ENCODE measurements at places on chromosomes 11 and 22.
A peak's percentile ranks its signal among the peaks of the same experiment; 100 is the strongest.

GRCh38 chr11:8810540-8811301, 100.3 kb upstream of the AKIP1 start:
- DNase-seq: peak; percentile 91

- no peak for DNase-seq
Measured at GRCh38 chr11:55503449-55503848, 50.8 kb upstream of the OR4C15 start.

GRCh38 chr11:45546366-45546765, 119.1 kb downstream of the CHST1 start:
- no peak for DNase-seq

- DNase-seq: no peak
Measured at GRCh38 chr22:41343300-41343699, 38.4 kb upstream of the TEF start.
